Esophagus muscularis mucosa (tissue), 4 donors: ENCODE measurements at places on chromosomes 2 and 18. TPM values are rescaled to one million over a fixed set of nuclear protein-coding genes. Genes with fewer than 3 reads are reported as not detected.

TMEM247 gene
- total RNA-seq = not detected

AKAIN1 gene
- not detected for total RNA-seq

ALPP gene
- 0.06 TPM for total RNA-seq

CYP26B1 gene
- 1.2 TPM for total RNA-seq

SLC16A14 gene
- 2.0 TPM for total RNA-seq

PCARE gene
- total RNA-seq = not detected

NT5C1B gene
- not detected for total RNA-seq

CEBPZOS gene
- total RNA-seq = 31.6 TPM

SERPINB13 gene
- not detected for total RNA-seq

TRIM43 gene
- not detected for total RNA-seq

RTKN gene
- total RNA-seq = 13.9 TPM

UCN gene
- 6.1 TPM for total RNA-seq
